ENCODE measurements at places on chromosomes 5 and 9.

- DNase-seq = no peak
Measured at GRCh38 chr5:37847978-37848425, 8.2 kb upstream of the GDNF start.

DNA sequence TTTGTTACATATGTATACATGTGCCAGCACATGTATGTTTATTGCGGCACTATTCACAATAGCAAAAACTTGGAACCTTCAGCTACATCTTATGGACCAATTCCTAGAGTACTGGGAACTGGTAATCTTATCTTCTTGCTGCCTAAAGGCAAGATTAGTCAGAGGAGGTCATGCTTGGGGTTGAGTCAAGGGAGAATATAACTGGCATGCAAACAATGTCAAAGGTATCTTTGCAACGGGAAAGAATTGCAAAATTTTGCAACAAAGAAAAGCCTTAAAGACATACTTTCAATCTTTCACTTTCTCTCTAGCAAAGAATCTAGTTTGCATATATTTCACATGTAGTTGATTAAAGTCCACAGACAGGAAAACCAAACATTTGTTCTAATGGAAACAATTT lies 145.2 kb downstream of the EDIL3 start:
- DNase-seq = no peak

DNA sequence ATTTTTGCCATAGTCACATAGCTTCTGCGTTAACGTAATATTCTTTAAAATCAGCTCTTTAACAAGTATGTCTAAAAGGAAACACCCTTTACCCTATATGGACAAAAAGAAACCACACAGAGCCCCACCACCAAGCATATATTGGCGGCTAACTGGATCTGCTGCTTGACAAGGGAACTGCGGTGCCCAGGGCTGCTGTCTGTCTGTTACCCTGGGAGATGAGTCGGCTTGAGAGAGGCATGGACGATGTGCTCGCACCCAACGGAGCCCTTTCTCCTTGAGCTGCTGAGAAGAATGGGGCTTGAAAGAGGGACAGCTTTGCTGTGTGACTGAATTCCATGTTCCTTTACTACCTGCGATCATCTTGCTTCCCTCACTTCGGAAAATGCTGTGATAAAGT lies 158.6 kb upstream of the SHB start:
- DNase-seq = no peak

- DNase-seq = no peak
Measured at GRCh38 chr5:110784901-110785300, 46.1 kb downstream of the SLC25A46 start.

DNA sequence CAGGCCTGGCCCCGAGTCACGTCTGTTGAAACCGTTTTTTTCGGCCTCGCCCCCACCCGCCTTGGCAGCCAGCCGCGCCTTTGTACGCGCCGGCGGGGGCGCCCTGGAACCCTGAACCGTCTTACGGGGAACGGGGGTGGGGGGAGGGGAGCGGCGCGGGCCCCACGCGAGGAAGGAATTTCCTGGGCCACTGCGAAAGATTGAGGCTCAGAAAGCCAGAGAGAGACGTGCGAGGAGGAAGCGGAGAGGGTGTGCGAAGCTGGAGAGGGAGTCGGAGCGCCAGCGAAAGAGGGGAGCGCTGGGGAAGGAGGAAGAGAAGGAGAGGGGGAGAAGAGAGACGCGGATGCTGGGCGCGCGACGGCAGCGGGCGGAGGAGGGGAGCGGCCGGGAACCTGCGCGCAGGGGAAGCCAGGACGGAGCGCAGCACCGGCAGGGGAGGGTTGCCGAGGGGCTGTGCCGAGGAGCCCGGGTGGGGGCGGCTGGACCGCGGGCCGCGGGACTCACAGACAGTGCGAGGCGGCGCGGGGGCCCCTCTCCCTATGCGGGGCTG lies 4.6 kb upstream of the PRDM12 start:
- DNase-seq = no peak

GRCh38 chr9:132175431-132175830 lies 13.6 kb downstream of the NTNG2 start:
- no peak for DNase-seq

GRCh38 chr5:55623789-55624188 lies 88.3 kb downstream of the SLC38A9 start:
- no peak for DNase-seq

Data from forelimb muscle (tissue), 1 donor.